Activated T-helper 2 cell treated with anti-CD3 and anti-CD28 coated beads, Interferon-gamma antibody, Interleukin-2, Interleukin-4, amounts not matched to agents 10 μg/mL and 5 μg/mL and 100 μg/mL, durations not matched to agents 14 hours and 24 hours and 36 hours (primary cell): ENCODE measurements at places on chromosomes 5 and 9. TPM values are rescaled to one million over a fixed set of nuclear protein-coding genes. Genes with fewer than 3 reads are reported as not detected.

PCDHA13 gene
- not detected in 2 replicates for total RNA-seq

FAM151B gene
- total RNA-seq = 0.43 and 0.76 TPM in 2 replicates

BTNL3 gene
- total RNA-seq = not detected in 2 replicates

GRCh38 chr9:76359766-76360165 is 34.5 kb downstream of the RFK start:
- no peaks in the 10 kb centered on the region for H3K4me1 ChIP-seq
- H3K4me3 ChIP-seq = no peak overlapping the region
- DNase-seq = no peak
- H3K27ac ChIP-seq = no peak overlapping the region
- H3K27me3 ChIP-seq = no peaks in the 10 kb centered on the region

GRCh38 chr9:112047538-112048066 is 127.5 kb downstream of the SUSD1 start:
- H3K36me3 ChIP-seq = peaks cover 34% of the 10 kb centered on the region
- H3K4me3 ChIP-seq = no peak overlapping the region
- no peak overlapping the region for H3K27ac ChIP-seq
- peaks cover 7% of the 10 kb centered on the region for H3K4me1 ChIP-seq
- no peak for DNase-seq
- H3K27me3 ChIP-seq = peaks cover 8% of the 10 kb centered on the region

DNA sequence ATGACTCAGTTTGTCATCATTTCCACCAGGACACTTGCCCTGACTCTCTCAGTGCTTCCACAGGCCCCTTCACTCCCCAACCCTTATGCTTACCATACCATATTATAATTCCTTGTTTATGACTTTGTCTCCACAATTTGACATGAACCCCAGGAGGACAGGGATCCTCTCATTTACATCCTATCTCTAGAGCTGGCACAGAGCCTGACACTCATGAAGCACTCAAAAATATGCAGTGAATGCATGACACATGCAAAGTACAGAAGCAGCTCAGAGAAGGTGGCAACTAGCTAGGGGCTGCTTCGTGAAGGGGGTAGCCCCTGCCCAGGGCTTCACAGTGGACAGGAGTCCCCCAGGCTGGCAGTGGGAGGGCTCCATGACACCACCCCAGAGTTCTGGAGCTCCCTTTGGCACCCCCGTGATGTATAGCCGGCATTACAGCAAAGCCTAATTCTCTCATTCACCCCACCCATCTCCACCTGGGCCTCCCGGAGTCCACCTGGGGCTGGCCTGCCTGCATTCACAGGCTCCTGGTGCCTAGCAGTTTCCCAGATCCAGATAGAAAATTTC is 112.0 kb upstream of the SPOCK1 start:
- H3K36me3 ChIP-seq = no peaks in the 10 kb centered on the region
- no peak overlapping the region for H3K4me3 ChIP-seq
- H3K27ac ChIP-seq = no peak overlapping the region
- peaks cover 2% of the 10 kb centered on the region for H3K4me1 ChIP-seq
- H3K27me3 ChIP-seq = peaks cover 15% of the 10 kb centered on the region

GRCh38 chr5:166906991-166907713 is 1384.3 kb upstream of the WWC1 start:
- no peaks in the 10 kb centered on the region for H3K4me1 ChIP-seq
- no peak overlapping the region for H3K4me3 ChIP-seq
- H3K27me3 ChIP-seq = no peaks in the 10 kb centered on the region

DNA sequence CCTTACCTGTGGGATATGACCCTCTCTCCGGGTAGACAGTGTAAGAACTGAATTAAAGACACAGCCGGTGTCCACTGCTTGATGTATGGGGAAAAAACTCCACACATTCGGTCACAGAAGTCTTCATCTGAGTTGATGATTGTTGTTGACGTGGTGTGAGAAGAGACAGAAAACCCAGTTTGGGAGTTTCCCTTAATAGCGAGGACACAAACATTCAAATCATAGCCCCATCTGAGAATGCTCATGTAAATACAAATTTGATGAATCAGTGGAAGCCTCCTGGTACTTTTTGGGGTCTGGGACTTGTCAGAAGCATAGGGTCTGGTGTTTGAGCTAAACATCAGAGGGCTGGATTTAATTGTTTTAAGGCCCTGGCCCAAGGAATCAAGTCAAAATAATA is 11.0 kb downstream of the HAVCR1 start:
- peaks cover 27% of the 10 kb centered on the region for H3K4me1 ChIP-seq
